Retina (tissue), 1 donor: ENCODE measurements at places on chromosomes 7 and 10.

GRCh38 chr10:59887006-59887405 is 19.4 kb downstream of the CCDC6 start:
- no peak for DNase-seq

DNA sequence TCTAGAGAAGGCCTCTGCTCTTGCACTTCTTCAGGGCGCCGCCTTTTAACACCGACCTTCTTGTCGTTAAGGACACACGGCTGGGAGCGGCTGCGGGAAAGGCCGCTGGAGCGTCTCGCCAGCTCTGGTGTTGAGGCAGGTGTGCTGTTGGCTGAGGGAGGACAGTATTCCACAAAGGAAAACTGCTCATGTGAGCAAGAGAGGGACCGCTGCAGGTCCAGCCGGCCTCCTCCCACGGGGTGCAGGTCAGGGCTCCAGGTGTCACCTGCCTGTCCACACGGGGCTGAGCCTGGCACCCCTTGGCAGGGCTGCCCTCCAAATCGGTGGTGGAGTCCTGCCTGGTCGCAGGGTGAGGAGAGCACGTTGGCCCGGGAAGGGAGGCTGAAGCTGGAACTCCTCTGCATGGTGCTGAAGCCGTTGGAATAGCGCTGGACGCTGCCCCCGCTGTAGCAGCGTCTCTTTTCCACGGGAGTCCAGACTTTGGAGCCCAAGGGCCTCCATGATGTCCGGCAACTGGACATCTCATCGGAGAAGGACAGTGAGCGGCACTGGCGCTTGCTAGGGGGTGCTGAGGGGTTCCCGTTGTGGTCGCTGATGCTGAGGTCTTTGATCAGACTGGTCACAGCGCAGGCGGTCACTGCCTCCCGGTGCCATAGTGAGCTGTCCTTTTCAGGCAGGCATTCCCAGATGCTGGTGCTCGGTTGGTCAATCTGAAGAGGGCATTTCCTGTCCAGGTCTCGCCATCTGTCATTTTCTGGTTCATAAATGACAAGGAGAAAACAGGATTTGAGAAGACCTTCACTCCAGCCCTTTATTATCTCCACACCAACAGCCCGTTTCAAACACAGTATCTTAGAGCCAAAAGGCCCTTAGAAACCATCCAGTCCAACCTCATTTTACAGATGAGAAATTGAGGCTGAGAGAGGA is 62.3 kb downstream of the FAM53B start:
- DNase-seq = no peak

- no peak for DNase-seq
These were observed 30.7 kb upstream of the HYCC1 start for GRCh38 chr7:23044581-23044980.

GRCh38 chr7:44050915-44051560 is 6.5 kb downstream of the DBNL start:
- no peak for DNase-seq

- no peak for DNase-seq
These were observed 83.6 kb upstream of the DLX6 start for GRCh38 chr7:96921771-96922170.
